Stimulated activated CD4-positive, alpha-beta T cell treated with anti-CD3 and anti-CD28 coated beads, Interleukin-4, amount 100 ng/mL, for 4 hours (primary cell): ENCODE measurements at places on chromosomes 4 and X.
A peak's percentile ranks its signal among the peaks of the same experiment; 100 is the strongest.

DNA sequence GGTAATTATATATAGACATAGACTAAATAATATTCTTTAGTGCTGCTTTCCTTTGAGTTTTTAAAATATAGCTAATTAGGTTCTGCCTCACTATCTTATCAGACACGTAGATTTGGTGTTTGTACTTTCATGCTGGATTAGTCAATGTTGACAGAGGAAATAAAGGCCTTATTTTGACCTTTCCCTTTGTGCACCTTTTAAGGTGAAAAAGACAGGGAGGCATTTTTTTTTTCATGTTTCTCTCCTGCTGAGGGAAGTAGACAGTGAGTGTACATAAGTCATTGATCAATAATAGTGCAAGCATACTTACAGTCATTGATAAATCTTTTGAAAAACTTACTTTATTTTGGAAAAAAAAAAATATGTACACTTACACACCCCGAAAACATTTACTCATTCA, 467.8 kb downstream of the GRXCR1 start:
- no peak for DNase-seq

DNA sequence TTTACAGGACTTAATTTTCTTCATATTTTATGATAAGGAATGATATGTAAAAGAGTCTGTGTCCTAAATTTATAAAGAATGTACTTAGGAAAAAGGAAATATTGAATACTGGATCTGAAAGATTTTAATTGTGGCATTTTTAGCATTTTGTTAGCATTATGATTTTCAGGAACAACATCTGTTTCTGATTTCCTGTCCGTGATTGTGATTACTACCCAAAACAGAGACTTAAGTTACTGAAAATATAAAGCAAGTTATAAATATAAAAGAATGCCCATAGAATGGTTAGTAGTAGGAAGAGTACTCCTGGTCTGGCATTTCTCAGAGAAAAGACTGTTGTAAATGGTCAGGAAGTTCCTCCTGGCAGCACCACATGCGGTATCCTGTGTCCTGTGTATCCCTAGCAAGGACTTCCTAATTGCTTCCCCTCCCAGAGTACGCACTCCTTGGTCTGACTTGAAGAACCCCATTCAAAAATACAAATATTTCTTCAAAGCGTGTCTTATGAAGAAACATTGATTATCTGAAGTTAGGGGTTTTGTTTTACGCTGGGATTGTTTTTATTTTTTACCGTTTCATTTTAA, 88.9 kb downstream of the RS1 start:
- no peak for DNase-seq

DNA sequence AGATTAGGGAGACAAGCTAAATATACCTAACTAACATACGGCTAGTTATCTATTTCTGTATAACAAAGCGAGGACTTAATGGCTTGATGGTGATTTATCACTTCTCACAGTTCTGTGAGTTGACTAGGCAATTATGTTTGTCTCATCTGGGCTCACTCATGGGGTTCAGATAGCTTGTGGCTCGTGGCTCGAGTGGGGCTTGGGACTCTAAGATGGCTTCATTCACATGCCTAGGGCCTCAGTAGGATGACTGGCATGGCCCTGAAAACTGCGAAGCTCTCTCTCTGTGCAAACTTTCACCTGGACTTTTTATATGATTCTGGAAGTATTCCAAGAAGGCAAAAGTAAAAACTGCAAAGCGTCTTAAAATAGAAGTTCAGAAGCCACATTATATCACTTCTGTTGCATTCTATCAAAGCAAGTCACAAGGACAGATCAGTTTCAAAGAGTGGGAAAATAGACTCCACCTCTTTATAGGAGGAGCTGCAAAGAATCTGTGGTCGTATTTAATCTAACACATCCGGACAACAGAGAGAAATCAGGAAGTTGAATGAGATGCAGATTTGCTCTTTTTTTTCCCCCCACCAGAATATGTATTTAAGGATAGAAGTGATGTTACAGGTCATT, 491.2 kb downstream of the INPP4B start:
- no peak for DNase-seq

DNA sequence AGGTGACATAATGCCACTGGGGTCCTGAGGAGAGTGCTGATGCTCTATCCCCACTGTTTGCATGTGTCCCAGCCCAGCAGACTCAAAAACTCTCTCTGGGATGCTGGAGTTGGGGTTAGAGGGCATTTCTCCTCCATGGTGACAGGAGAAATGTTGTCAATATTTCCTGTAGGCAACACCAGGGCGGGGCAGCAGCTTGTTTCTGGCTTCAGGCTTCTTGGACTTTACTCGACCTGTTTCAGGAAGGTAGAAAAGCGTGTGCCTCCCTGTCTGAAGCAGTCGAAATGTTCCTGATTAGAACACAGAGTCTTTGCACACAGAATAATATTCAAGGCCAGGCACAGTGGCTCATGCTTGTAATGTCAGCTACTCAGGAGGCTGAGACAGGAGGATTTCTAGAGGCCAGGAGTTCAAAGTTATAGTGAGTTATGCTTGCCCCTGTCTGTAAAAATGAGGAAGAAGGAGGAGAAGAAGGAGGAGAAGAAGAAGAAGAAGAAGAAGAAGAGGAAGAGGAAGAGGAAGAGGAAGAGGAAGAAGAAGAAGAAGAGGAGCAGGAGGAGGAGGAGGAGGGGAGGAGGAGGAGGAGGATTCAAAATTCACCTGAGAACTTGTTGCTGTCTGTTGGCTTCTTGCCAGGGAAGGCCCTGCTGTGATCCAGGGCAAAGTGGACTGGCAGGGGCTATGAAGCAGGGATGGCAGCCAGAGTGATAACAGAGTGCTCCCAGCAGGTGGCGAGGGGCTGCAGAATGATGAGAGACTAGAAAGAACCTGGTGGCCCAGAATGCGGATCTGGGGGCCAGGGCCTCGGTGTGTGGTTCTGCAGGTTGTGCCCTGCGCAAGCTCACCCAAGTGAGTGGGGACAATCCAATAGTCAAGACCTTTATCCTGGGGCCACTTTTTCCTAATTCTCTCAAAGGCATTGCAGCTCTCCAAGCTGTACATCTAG, 82.9 kb downstream of the RTL5 start:
- no peak for DNase-seq

- DNase-seq = no peak
Measured at GRCh38 chrX:77061022-77061421, 386.2 kb upstream of the FGF16 start.

DNA sequence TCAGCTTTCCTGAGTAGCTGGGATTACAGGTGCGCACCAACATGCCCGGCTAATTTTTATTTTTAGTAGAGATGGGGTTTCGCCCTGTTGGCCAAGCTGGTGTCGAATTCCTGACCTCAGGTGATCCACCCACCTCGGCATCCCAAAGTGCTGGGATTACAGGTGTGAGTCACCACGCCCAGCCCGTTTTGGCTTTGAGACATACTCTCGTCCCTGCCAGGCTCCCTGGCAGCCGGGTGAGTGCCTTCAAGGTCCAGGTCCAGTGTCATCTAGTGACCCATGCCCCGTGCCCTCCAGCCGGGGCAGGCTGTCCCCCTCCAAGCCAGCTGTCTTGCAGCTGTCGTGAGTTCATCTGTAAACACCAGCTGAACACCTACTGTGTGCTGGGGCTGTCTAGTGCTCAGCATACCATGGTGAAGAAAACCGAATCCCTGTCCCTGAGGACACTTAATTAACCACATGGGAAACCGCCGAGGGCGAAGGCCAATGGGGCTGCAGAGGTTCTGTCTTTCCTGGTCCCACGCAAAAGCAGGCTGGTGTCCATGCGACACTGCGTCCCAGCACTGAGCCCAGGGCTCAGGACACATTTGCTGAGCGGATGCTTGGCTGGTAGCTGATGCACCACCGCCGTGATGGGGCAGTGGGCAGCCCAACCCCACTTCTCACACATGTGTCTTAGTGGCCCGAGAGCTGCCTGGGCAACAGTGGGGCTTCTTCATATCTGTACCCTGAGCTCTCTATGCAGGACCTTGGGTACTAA, 21.9 kb downstream of the NSG1 start:
- DNase-seq = no peak

DNA sequence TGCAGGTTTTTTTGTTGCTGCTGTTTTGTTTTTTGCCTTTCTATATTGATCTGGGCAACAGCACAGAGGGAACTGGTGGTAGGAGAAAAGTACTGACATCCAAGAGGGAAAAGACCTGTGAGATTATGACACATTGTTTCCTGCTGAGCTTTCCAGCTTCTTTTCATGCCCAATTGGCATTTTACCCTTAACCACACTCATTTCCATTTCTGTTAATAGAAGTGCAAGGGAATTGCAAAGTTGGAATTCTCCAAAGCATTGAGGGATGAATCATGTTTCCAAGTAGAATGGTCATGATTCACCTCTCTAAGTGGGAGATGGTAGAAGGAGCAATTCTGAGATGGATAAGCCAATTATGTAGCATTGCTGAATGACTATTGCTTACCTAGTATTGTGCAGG, 161.5 kb downstream of the PPARGC1A start:
- DNase-seq = no peak

GRCh38 chr4:80201252-80202151, 4.2 kb downstream of the PRDM8 start:
- DNase-seq = peak; percentile 78

GRCh38 chr4:150720973-150721518, 139.1 kb downstream of the MAB21L2 start:
- no peak for DNase-seq

GRCh38 chr4:5815641-5816040, 77.2 kb downstream of the CRMP1 start:
- DNase-seq = no peak

GRCh38 chrX:153927922-153928760, 2.1 kb upstream of the ARHGAP4 start:
- DNase-seq = peak; percentile 93

DNA sequence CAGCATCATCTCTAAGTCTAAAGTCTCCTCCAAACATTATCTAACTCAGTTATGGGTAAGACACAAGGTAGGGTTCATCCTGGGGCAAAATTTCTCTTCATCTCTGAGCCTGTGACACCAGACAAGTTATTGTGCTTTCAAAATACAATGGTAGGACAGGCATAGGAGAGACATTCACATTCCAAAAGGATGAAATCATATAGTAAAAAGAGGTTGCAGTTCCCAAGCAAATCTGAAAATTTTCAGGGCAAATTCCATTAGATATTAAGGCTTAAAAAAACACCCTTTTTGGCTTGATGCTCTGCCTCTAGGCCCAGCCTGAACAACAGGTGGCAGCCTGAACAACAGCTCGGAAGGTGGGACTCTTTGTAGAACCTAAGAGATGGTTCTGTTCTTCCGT, 448.3 kb upstream of the SLIT2 start:
- no peak for DNase-seq

GRCh38 chr4:25098964-25099891, 61.0 kb downstream of the SEPSECS start:
- no peak for DNase-seq

GRCh38 chrX:134236626-134237614, at the start of gene CCDC160:
TSS of gene CCDC160 (plus strand) at chrX:134237182. CDS start at chrX:134244801, 7,619 bp downstream.
- DNase-seq = peak; percentile 10

DNA sequence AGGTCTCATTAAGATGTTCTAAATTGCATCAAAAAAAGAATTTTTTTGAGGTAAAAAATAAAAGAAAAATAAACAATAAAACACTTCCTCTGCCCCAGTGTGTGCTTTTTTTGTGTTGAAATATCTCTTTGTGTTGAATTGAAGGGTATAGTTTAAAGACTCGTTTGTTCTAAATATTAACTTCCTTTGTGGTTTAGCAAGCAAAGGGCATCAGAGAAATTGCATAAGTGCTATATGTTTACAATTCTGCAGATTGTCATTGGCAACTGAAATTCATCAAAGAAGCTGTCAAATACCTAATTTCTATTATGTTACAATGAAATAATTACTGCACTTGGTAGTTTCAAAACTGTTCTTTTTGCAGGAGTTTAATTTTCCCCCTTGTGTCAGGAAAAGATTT, 260.5 kb downstream of the DKK2 start:
- DNase-seq = no peak

- no peak for DNase-seq
Measured at GRCh38 chrX:54193085-54193821, 10.2 kb upstream of the FAM120C start.

DNA sequence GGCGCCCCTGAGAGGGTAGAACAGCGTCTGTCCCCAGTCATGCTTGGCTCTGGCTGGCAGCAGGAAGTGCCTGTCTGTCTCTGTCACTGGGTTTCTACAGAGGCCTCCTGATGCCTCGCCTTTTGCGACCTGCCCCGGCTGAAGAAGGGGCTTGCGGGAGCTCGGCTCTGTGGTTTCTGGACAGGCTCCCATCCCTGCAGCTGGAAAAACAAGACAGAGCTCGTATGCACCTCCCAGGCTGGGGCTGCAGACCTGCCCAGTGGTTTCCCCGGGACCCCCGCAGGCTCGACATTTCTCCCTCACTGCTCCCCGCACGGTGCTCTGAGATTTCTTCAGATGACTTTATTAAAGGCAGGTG, 57.0 kb upstream of the SORCS2 start:
- DNase-seq = no peak

DNA sequence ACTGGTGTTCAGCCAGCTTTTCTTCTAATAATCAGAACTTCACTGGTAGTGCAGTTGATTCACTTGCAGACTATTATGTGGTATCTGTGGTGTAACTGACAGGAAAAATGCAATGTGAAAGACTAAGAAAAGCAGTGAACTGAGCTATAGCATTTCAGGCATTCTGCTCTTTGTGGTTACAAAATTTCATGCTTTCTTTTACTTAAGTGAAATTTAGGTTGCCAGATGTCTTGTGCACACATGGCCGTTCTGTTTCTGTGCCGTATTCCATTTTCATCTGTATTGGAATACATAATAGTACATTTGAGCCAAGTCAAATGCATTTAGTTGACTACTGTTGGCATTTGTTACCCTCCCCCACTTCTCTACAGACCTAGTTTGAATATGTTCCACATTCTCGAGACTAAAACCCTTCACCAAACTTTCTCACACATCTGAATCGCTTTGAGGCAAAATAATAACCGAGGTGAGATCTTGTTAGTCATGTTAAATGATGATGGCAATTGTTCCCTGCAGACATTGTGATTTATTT, 8.2 kb downstream of the RTL3 start:
- no peak for DNase-seq

DNA sequence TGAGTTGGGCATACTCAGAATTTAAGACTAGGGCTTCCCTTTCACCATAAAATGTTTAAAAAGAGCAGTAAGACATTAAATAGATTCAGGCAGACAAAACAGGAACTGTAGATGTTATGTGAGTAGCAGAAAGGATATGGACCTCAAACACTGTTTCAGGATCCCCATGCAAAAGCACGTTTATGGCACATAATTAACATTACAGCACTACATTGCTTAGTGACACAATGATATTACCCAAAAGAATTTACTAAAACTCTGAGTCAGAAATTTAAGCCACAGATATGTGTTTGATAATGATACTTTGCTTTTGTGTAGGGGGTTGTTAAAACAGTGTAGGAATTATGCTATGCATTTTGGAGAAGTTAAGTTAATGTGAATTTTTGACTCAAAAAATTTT, 266.3 kb downstream of the PDGFC start:
- DNase-seq = no peak

DNA sequence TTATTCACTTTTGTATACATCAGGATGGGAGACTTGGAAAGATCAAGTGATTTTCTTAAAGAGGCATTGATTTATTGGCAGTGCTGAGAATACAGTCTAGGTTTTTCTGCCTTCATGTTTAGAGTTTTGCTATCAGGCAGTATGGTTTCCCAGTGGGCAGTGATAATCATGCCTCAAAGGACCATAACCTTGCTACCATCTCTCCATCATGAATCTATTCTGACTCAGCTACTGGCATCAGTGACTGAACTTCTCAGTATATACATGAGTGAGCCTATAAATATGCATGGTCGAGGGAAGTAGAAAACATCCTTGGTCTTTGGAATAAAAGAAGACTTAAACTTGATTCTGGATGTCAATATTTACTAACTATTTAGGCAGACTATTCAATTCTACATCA, 562.0 kb upstream of the AADAT start:
- DNase-seq = no peak
